Right renal pelvis (tissue), 4 donors: ENCODE measurements at places on chromosomes 6 and 20.

- DNase-seq, result no peak
These were observed 3.2 kb upstream of the MCCD1 start for GRCh38 chr6:31525553-31525931.

GRCh38 chr6:26426691-26427450, 13.4 kb upstream of the BTN3A3 start:
- no peak for DNase-seq

- no peak for DNase-seq
These were observed 261.2 kb downstream of the ADGB start for GRCh38 chr6:146859795-146860495.

DNA sequence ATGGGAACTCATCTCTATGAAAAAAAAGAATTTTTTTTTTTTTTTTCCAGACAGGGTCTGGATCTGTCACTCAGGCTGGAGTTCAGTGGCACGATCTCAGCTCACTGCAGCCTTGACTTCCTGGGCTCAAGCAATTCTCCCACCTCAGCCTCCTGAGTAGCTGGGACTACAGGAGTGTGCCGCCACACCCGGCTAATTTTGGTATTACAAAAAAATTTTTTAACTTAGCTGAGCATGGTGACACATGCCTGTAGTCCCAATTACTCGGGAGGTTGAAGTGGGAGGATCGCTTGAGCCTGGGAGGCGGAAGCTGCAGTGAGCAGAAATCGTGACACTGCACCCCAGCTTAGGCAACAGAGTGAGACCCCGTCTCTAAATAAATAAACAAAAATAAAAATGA, 7.5 kb downstream of the DEF6 start:
- DNase-seq, result no peak

- no peak for DNase-seq
These were observed 37.7 kb upstream of the SLC4A11 start for GRCh38 chr20:3276680-3277015.

DNA sequence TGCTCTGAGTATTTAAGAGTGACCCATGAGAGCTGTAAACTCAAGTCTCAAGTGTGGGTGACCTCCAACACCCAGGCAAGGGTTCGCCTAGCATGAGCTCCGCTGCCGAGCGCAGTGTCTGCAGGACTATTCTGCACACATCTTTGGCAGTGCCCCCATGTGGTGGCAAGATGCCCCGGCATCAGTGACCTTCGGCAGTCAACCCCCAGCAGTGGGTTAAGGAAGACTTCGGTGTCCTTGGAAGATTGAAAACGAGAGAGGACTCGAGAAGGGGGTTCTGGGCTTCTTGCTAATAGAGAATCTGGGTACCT, 43.1 kb downstream of the RBM38 start:
- DNase-seq, result no peak

DNA sequence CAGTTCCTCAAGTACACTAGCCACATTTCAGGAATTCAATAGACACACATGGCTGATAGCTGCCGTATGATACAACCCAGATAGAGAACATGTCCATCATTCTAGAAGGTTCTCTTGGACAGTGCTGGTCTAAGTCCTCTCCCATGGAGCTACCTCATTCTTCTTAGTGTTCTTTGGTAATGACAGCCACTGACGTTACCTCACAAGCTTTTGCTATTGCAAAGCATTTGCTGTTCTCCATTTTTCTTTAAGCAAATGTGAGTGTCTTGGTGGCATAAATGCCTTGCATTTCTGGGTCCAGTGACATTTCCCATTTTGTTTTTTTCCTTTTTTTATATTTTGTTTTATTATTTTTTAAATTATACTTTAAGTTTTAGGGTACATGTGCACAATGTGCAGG, 8.3 kb upstream of the CEBPB start:
- DNase-seq, result no peak

GRCh38 chr20:37729909-37730308, 36.1 kb downstream of the CTNNBL1 start:
- no peak for DNase-seq

DNA sequence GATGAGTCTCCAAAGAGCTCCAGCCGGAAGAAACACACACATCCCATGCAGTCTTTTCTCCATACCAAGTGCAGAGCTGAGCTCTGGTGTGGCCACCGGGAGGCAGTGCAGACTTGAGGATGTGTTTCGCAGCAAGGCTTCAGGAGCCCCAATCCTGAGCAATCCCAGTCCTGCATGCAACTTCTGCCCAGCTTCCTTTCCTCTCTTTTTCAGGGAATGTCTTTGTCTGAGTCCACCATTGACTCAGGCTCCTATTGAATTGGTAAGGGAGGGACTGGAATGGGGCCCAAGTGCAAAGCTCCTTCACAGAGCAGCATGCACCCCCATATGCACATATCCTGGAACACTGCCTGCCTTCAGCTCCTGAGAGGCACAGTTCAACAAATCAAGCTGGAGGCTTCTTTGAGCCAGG, 50.5 kb upstream of the ASIP start:
- peak; percentile 67 for DNase-seq

- no peak for DNase-seq
These were observed 35.8 kb upstream of the BHLHE23 start for GRCh38 chr20:63042448-63043071.
